ENCODE measurements at places on chromosomes 13 and 19. TPM values are rescaled to one million over a fixed set of nuclear protein-coding genes. Genes with fewer than 3 reads are reported as not detected.

- no peak for ATAC-seq
Observed at GRCh38 chr19:37227996-37228395, 10.0 kb downstream of the ZNF383 start.

GRCh38 chr13:104872153-104872552 is 1663.3 kb downstream of the EFNB2 start:
- ATAC-seq: no peak

DNA sequence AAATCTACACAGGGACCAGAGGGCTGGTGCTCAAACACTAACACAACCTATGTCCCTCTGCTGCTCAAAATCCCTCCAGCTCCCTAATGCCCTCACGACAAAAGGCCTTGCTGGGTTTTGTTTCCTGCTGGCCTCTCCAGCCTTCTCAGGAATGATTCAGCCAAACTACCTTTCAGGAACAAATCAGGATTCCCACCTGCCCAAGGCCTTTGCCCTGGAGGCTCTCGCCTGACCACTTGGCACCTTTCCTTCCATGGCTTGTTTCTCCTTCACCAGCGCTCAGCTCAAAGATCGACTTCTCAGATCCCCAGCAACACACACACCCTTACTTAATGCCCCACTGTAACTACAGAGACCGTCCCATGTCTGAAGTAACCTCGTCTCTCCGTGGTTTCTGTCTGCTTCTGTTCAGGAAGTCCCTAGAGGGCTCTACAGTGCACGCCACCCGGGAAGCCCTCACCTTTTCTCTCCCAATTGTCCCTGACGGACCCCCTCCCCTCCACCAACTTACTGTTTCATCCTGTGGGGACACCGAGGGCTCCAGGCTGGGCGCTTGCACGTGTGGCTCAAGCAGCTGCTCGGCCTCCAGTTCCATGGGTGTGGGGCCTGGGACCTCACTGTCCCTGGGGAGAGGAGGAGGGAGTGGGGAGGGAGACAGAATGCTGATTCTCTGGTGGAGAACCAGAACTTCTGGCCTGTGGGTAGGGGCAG is 3.2 kb upstream of the SIX5 start:
- ATAC-seq: no peak

GRCh38 chr19:16002406-16003384 is 53.9 kb downstream of the OR10H4 start:
- no peak for ATAC-seq

USE1 gene
- total RNA-seq: 28.4 TPM

Measured in motor neuron (in vitro differentiated cells).